ENCODE measurements at places on chromosomes 7 and 10.

- no peak for DNase-seq
Observed at GRCh38 chr7:104395162-104395561, 66.8 kb downstream of the LHFPL3 start.

GRCh38 chr10:110279407-110279986, 25.2 kb downstream of the SMNDC1 start:
- DNase-seq: no peak

DNA sequence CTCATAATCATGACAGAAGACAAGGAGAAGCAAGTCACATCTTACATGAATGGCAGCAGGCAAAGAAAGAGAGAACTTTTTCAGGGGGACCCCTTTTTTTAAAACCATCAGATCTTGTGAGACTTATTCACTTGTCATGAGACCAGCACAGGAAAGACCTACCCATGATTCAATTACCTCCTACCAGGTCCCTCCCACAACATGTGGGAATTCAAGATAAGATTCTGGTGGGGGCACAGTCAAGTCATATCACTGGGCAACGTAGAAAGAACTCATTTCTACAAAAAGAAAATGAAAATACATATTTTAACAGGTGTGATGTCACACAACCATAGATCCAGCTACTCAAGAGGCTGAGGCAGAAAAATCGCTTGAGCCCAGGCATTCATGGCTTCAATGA, 304.1 kb downstream of the IPMK start:
- no peak for DNase-seq

DNA sequence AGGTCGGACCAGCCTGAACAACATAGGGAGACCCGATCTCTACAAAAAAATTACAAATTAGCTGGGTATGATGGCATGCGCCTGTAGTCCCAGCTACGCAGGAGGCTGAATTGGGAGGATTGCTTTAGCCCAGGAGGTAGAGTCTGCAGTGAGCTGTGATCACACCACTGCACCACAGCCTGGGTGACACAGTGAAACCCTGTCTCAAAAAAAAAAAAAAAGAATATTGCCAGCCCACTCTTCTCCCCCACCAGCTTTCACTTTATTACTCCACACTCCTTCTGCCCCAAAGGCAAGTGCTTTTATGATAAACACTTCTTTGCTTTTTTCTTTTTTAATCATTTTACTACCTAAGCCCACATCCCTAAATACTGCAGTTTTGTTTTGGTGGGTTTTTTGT, 14.8 kb downstream of the RAB19 start:
- DNase-seq: no peak

DNA sequence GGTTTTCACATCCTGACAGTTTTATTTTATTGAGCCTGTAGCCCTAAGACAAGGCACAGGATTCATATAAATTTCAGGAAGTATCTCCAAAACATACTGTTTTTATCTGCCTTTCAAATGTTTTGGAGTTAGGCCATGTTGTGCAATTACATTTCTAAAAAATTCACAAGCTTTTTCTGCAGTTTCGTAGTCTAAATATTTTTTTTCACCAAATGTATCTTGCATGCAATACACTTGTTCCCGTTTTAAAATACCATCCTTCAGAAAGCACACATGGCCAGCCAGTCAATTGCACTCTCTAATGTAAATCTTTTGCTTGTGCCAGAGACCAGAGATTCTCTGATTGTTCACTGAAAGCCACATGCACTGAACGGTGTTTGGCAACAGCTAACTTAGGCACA, 161.5 kb upstream of the PRKCQ start:
- DNase-seq: no peak

GRCh38 chr7:150357771-150358427, 10.7 kb upstream of the REPIN1 start:
- no peak for DNase-seq

GRCh38 chr10:69558559-69558958, 14.7 kb downstream of the NEUROG3 start:
- DNase-seq: no peak

- DNase-seq: no peak
Observed at GRCh38 chr7:691361-692045, 35.0 kb upstream of the DNAAF5 start.

GRCh38 chr7:111735661-111736551, 173.6 kb upstream of the IMMP2L start:
- peak; percentile 18 for DNase-seq

- no peak for DNase-seq
Observed at GRCh38 chr7:25781704-25782103, 370.3 kb upstream of the NFE2L3 start.

GRCh38 chr7:140314573-140315480, 83.5 kb downstream of the SLC37A3 start:
- DNase-seq: no peak

DNA sequence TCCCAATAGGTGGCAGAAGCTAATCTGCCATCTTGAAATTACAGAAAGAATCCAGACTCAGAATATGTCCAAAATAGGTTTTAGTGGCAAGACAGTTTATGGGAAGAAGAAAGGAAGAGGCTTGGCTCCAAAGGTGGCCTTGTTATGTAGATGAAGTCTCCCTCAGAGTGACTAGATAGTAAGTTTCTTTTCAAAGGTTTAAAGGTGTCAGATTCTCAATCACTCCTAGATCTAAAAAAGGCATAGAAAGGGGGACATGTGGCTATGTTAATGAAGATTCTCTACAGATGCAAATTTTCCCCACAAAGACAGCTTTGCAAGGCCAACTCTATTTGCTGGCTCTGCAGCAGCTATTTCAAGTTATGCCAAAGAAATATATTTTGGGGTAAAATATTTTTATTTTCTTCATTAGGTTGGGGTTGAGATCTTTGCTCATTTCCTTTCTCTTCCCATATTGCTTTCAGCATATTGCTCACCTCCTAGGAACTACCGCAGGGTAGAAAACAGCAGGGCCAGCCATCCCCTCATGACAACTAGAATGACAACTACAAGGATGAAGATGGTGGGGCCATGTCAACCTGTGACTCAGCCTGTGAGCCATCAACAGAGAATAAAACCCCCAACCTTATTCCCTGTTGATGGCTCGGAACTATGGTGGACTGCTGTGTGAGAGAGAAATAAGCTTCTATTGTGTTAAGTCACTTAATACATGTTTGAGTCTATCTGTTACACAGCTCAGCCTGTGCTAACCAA, 274.0 kb upstream of the GALNT17 start:
- no peak for DNase-seq

DNA sequence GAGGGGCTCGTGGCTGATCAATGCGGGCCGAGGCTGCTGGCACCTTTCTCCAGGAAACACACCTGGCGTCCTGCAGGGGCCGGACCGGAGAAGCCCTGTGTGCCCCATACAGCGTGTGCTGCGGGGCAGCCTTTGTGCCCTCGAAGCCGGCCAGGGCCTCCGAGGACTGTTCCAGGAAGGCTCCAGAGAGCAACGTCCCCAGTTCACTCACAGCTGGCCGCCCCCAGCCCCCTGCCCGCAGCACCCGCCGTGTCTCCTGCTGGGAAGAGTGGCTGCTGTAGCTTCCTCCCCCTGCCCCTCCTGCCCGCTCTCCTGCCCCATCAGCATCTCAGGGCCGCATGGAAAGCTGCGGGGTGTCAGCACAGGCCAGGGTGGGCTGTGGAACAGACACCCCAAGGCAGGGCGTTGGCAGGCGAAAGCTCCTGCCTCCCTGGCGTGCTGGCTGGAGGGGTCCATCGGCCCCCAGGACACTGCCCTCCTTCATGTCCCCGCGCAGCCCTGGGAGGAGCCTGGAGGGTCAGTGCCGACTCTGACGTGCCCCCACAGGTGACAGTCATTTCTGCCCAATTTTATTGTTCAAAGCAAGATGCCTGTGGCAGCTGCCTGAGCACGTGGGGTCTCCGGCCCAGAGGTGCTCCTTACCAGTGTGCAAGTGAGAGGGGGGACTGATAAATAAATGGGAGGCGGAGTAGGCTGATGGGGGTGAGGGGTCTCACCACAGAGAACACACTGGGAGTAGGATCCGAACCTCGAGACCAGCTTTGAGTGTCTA, 95.8 kb upstream of the DIP2C start:
- DNase-seq: no peak

DNA sequence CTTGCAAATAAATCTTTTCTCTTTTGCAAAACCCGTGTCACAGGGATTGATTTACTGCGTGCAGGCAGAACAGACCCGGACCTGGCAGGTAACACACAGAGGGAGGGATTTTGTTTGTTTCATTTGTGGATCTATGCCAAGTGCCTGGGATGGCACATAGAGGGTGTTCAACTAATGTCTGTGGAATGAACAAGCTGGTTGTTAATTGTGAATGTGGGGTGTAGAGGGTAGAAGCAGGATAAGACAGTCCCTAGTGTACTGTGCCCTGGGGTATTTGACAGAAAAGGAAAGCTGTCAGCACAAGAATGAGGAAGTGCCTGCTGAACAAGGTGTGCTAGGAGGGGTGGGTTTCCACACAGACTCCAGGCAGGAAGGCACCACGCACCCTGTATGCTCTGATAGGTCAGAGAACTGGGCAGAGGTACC, 331.8 kb downstream of the CALN1 start:
- DNase-seq: no peak

- no peak for DNase-seq
Observed at GRCh38 chr7:106054971-106055532, 57.1 kb downstream of the SYPL1 start.

- no peak for DNase-seq
Observed at GRCh38 chr7:19107081-19107355, 10.4 kb downstream of the TWIST1 start.

DNA sequence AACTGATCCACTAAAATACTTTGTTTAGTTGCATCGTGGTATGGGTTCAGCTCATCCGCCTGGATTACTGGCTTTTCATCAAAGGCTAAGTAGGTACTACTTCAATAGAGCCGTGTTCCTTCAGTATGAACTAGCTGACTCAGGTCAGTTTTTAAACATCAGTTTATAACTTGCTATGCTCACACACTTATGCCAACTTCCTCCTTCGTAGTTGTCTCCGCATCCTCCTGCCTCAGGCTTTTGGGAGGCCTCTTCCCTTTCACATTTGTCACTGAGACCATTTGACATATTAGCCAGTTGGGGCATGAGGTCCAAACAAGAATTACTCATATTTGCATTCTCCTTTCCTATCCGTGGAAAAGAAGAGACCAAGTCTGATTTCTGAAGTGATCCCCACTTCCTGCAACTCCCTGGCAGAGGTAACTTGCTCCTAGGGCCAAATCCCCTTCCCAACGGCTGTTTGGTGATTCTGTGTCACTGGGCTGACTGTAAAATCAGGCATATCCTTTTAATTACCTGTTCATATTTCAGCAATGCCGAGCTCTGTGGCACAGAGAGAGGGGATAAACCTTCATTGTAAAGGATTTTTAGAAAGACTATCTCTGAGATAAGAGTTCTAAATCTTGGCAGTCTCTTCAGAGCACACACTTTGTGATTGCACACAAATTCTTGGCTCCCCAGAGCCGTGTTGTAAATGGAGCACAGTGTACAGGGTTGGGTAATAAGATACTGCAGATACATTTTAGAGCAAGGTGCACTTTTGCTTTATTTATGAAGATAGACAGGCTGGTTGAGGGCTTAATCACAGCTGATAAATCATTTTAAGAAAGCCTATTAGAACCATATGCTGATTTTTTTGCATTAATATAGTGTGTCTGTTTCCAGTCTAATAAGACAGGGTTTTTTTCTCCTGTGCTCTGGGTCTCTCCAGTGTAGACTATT, 108.0 kb downstream of the CREB5 start:
- no peak for DNase-seq

GRCh38 chr10:3749600-3749999, 35.4 kb downstream of the KLF6 start:
- DNase-seq: no peak

DNA sequence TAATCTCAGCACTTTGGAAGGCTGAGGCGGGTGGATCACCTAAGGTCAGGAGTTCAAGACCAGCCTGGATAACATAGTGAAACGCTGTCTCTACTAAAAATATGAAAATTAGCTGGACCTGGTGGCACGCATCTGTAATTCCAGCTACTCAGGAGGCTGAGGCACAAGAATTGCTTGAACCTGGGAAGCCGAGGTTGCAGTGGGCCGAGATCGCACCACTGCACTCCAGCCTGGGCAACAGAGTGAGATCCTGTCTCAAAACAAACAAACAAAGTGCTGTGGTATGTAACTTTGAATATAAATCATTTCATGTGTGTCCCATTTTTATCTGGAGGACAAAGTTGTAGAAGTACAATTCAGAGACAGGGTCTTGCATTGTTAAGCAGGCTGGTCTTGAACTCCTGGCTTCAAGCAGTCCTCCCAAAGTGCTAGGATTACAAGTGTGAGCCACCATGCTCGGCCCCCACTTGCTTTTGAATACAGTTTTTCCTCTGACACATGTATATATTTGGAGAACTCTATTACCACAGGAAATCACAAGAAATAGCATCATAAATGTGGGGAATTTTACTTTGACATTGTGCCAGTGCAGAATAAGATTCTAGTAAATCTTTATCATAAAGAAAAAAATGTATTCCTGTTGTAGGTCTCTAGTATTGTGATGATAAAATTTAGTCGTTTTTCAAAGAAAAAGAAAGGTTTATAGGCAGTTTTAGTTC, 32.6 kb downstream of the PTPN12 start:
- DNase-seq: no peak

- DNase-seq: no peak
Observed at GRCh38 chr7:159027056-159027788, 117.4 kb downstream of the VIPR2 start.

DNA sequence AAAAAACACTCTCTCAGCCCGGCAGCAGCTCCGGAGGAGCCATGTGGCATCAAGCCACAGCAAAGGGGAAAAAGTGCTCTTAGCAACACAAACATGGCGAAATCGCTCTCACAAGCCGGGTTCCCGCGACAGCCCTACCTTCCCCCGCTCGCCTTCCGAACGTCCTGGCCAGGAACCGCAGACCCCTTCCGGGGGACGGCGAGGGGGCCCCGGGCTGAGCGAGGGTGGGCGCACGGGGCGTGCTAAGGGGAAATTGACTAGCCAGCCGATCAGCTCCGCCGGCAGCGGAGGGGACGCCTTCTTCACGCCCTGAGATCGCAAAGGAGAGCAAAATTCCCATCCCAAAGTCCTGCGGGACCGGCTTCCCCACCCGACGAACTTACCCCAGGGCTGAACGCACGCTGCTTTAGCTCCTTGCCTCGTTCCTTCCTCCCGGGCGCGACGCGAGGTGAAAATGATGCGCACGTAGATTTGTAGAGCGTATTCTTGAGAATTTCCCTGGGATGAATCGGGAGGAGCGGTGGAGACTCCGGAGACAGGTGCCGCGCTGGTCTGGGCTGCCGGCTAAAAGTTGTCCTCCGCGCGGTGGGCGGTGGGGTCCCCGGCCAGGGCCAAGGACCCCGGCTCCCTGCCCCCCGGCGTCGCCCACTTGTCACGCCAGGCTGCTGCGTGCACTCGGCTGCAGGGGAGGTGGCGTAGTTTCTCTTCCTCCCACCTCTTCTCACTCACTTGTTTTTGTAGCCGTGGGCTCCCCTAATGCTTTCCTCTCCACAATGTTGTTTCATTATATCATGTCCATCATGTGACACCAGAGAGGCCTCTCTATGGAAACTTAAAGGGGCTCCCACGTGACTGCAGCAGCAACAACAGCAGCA, 220.1 kb upstream of the MKLN1 start:
- DNase-seq: peak; percentile 61

GRCh38 chr10:97065128-97065527, 120.6 kb downstream of the SLIT1 start:
- no peak for DNase-seq

- no peak for DNase-seq
Observed at GRCh38 chr10:27771231-27771630, 25.6 kb upstream of the MKX start.

GRCh38 chr7:45919231-45919784, 1.8 kb downstream of the IGFBP3 start:
- DNase-seq: no peak

- no peak for DNase-seq
Observed at GRCh38 chr7:104174798-104175197, 33.0 kb downstream of the ORC5 start.

- DNase-seq: no peak
Observed at GRCh38 chr7:33517191-33517590, 387.8 kb downstream of the BBS9 start.

GRCh38 chr7:11436316-11436715, 395.7 kb downstream of the THSD7A start:
- no peak for DNase-seq

All from GM18507 (cell line).